ENCODE measurements at places on chromosomes 4 and X.

DNA sequence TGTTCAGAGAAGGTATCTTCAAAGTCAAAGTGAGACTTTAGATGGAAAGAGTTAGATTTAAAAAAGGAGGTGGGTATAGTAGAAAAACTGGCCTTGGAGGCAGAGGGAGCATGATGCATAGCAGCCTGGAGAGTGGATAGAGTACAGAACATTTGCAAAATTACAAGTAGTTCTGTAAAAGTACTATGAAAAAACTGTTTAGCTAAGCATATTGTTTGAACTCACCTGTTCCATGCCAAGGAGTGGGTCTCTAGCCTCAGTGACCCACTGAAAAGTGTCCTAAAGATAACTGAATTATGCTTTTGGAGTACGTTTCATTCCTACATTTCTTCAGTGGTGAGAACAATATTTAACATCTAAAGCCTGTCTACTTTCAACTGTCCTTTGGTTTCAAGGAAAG, 218.9 kb downstream of the NAP1L3 start:
- no peak for DNase-seq

DNA sequence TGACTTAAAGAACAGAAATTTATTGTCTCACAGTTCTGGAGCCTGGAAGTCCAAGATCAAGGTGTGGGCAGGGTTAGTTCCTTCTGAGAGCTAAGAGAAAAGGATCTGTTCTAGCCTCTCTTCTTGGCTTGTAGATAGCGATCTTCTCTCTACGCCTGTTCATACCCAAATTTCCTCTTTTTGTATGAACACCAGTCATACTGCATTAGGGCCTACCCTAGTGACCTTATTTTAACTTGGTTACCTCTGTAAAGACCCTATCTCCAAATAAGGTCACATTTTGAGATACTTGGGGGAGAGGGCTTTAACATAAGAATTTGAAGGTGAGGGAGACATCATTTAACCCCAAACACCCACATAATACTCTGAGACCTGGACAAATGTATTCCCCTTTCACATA, 55.6 kb upstream of the SPP1 start:
- DNase-seq: no peak

- no peak for DNase-seq
Measured at GRCh38 chrX:71846429-71846828, 64.2 kb upstream of the NHSL2 start.

GRCh38 chrX:63430026-63430425, 78.9 kb upstream of the SPIN4 start:
- DNase-seq: no peak

DNA sequence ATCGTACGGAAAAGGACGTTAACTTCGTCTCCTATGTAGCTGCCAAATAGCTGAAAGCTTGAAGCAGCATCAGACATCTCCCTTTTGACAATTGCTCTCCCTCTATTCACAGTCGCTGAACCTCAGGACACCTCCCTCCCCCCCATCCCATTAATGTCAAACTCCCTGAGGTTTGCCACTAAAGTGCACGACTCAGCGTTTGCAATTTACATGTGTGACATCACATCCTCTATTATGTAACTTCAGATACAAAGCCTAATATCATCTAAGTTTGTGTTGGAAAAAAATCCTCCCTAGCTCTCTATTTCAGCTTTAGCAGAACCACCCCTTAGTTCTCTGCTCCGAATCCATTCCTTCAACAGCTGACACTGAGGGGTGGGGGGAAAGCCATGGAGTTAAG, 5.5 kb upstream of the NR3C2 start:
- DNase-seq: no peak

- no peak for DNase-seq
Measured at GRCh38 chrX:114097427-114097826, 486.5 kb upstream of the HTR2C start.

DNA sequence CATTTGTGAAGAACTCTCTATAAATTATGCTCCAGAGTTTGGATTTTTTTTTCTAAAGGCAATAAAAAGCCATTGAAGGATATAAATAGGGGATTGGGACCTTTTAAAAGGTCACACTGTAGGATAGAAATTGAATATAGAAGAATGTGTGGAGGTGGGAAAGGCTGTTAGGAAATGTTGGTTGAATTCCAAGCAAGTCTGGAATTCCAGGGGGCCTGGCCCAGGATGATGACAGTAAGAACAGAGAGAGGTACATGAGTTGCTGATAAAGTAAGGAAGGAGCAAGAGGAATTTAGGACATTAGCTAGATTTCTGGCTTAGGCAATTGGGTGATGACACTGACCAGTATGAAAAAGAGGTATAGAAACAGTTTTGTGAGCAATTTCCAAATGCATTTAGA, 95.4 kb upstream of the USP38 start:
- DNase-seq: no peak

DNA sequence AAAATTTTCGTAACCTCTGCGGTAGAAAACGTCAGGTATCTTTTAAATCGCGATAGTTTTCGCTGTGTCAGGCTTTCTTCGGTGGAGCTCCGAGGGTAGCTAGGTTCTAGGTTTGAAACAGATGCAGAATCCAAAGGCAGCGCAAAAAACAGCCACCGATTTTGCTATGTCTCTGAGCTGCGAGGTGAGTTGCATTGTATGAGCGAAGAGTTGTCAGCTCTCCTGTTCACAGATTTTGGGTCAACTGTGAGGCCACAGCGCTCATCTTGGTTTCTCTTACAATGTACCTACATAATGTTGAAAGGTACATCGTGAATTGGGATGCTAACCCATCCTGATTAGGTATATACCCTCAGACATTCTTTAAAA, 486 bp downstream of the CLCN3 start:
- no peak for DNase-seq

All from cortex of kidney (tissue), 1 donor.